Tongue (tissue), 3 donors: ENCODE measurements at places on chromosomes 1 and 21. TPM values are rescaled to one million over a fixed set of nuclear protein-coding genes. Genes with fewer than 3 reads are reported as not detected.

The OR2T6 gene
- total RNA-seq: not detected

- peak; percentile 77 for DNase-seq
Measured at GRCh38 chr1:39409055-39409816, 82.2 kb upstream of the BMP8A start.

DNA sequence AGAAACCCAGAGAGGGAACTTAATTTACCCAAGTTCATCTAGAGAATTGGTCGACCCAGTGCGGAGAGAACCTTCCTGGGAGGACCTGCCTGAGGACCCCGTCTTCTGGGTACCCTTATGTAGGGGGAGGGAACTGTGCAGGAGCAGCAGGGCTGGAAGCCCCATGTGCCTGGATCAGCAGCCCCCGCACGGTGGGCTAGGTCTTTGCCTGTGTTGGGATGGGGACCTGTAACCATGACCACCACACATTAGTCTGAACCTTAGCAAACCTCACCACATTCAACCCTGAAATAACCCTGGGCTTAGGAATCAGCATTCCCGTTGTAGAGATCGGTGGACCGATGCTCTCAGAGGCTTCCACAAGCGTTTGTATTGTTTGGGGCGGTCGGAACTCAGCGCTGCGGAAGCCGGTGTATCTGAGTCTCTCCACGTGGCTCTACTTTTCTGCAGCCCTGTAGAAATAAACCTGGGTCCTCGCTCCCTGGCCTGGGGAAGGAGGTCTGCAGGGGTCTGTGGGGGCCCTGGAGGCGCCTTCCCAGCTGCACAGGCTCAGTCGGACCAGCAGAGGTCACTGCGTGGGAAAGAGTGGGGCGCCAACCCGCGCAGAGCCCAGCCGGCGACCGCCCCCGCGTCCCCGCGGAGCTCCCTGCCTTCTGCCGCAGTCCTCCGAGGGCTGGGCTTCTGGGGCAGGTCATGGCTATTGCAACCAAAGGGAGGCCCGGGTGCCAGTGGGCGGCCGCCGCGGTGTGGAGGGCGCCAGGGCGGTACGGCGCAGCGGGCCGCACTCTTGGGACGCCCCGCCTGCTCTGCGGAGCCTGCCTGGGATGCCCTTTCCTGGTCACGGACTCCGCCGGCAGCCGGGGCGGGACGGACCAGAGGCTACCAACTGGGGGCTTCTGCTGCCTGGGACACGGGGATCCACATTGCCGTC lies 36.2 kb upstream of the KCNA10 start:
- peak; percentile 54 for DNase-seq

The CCDC27 gene
- total RNA-seq: not detected

- DNase-seq: no peak
Measured at GRCh38 chr1:229136822-229137221, 134.1 kb upstream of the RAB4A start.

- no peak for DNase-seq
Measured at GRCh38 chr1:213828867-213829266, 158.9 kb upstream of the PROX1 start.

DNA sequence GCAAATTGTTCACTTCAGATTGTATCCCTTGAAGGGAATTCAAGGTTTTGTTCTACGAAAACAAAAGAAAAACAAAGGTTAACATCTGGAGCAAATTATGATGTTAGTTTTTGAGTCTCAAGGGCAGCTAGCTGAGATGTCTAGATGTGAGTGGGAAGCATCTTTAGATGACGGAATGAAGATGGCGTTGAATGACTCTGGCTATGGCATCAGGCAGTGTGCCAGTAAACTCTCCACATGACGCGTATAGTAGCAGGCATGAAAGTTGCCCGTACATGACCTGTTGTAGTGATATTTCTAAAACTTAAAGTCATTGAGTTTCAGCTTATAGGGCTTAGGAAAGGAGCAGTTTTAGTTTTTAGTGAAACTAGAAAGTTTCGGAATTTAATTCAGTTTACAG lies 12.3 kb upstream of the SDC3 start:
- peak; percentile 41 for DNase-seq

DNA sequence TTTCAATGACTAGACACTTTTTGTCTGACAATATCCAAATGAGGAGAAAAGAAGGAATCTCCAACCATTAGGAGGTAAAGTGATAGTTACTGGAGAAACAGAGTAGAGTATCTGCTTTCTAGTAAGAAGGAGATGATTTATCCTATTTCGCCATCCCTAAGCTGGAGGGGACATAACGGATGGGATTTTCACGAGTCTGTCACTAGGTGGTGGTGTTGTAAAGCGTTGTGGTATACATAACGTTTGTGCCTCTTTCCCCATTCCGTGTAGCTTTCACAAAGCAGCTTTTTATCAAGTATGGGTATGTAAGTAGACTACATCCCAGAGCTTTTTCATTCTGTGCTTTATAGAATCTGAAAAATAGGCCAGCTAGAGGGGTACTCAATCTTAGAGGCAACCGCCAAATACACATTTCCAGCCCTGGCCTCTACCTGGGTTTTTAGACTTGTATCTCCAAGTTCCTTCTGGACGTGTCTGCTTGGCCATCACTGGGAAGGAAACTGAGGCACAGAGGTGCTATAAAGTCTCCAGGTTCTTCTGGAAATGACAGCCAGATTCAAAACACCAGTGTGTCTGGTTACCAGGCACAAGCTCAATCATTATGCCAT lies 33.3 kb upstream of the FAM3B start:
- peak; percentile 90 for DNase-seq

The PDE9A gene
- 9.8 TPM for total RNA-seq

- peak; percentile 61 for DNase-seq
Measured at GRCh38 chr1:12177999-12178441, 11.2 kb downstream of the TNFRSF1B start.

GRCh38 chr21:40049931-40050290 lies 182.7 kb downstream of the PCP4 start:
- DNase-seq: no peak

- DNase-seq: no peak
Measured at GRCh38 chr1:110982320-110982719, 18.6 kb upstream of the LRIF1 start.

The PLA2G2F gene
- total RNA-seq: not detected

The GFI1 gene
- total RNA-seq: 2.6 TPM

GRCh38 chr1:244021427-244021826 lies 29.7 kb upstream of the ZBTB18 start:
- DNase-seq: no peak

The LCE1A gene
- total RNA-seq: not detected

The PADI1 gene
- total RNA-seq: 10.3 TPM

The LCE6A gene
- not detected for total RNA-seq

The LINGO4 gene
- total RNA-seq: 0.41 TPM

GRCh38 chr1:192489047-192489446 lies 86.5 kb upstream of the RGS1 start:
- DNase-seq: peak; percentile 53

The CASQ1 gene
- total RNA-seq: 831 TPM

The SPRR2D gene
- not detected for total RNA-seq

GRCh38 chr1:42214447-42214871 lies 49.9 kb upstream of the GUCA2A start:
- peak; percentile 4 for DNase-seq

GRCh38 chr1:189185097-189185496 lies 1292.6 kb downstream of the BRINP3 start:
- DNase-seq: peak; percentile 14

GRCh38 chr1:212670882-212671281 lies 28.8 kb downstream of the BATF3 start:
- DNase-seq: no peak

The RBBP5 gene
- 20.2 TPM for total RNA-seq

DNA sequence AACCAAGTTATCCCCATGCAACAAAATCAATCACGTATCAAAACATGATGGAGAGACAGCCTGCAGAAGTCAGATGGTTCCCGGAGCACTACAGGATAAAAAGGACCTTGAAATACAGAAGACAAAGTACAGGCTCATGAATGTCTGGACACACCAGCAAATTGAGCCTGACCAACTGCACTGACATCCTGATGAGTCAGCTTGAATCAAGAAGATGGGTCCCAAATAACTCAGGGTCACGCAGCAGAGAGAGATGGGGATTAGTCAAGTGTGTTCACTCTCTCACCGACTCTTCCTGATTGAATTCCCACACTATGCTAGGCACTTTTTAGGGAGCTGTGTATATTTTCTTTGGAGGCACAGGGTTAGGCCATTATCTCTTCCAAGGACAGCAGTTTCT lies 71.1 kb upstream of the DIRAS3 start:
- no peak for DNase-seq

DNA sequence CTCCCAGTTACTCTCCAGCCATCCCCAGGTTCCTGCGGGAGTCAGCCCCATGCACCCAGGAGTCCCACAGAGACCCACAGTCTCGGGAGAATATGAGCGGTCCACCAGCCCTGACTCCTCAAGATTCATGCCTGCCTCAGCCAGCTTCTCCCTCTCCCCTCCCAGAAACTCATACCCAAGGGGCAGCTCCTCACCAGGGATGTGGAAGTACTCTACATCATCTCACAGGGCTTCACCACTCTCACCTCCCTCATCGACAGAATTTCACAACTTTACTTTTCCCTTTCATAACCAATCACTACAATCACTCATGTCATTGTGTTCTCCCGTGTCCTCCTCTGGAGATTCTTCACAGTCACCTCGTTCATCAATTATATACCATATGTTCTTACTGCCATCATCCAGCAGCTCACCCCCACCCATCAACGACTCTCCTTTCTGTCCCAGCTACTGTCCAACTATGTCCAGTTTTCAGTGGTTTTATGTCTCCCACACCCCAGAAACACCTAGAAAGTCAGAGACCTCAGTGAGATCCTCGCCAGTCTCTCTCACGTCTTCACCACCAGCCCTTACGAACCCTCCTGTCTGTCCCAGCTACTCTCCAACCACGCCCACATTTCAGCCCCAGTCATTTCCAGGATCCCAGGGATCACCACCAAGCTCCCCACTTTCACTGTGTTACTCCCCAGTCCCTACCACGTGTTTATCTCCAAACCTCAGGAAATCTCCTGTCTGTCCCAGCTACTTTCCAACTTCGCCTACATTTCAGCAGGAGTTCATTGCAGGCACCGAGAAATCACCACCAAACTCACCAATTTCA lies 1530.1 kb upstream of the TPTE start:
- DNase-seq: no peak

- peak; percentile 81 for DNase-seq
Measured at GRCh38 chr1:44270686-44271628, 57.7 kb downstream of the DMAP1 start.

GRCh38 chr1:18139198-18139981 lies 31.8 kb downstream of the IGSF21 start:
- DNase-seq: no peak

DNA sequence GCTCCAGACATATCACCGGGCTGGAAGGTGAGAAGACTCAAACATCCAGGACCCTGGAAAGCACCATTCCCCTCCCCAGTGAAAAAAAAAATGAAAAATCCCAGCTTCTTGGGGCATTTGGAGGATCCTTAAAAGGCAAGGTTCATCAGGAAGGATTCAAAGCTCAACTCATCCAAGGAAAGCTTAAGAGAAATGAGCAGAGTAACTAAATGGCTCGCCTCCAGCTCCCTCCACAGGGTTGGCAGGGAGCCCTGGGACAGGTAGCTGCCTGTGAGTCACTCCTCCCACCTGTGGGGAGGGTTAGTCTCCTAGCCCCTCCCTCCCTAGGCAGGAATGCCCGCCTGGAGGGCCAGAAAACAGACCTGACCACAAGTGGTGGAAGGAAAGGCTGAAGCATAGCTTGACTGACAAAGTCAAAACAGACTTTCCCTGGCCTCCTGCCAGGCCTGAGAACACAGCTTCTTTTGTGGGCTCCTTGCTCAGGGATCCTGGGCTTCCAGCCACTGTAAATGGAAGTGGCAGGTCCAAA lies 712 bp upstream of the LAMB3 start:
- DNase-seq: peak; percentile 92

DNA sequence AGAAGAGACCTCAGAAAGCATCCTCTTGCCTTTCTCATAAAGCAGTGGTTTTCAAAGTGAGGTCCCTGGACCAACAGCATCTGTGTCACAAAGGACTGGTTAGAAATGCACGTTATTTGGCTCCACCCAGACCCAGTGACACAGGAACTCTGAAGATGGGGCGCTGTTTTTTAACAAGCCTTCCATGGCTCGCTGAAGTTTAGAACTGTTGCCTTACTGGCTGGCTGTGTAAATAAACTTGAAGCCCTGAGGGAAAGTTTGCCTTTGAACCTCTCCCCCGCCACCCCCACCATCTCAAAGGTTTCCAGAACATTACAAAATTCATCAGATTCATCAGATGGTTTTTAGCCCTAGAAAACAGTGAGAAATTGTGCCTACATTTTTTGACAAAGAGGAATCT lies 21.8 kb upstream of the IKBKE start:
- DNase-seq: no peak

- DNase-seq: no peak
Measured at GRCh38 chr1:110211496-110212168, 1.5 kb downstream of the KCNC4 start.

GRCh38 chr1:235714205-235714897 lies 64.8 kb upstream of the GNG4 start:
- DNase-seq: peak; percentile 6

DNA sequence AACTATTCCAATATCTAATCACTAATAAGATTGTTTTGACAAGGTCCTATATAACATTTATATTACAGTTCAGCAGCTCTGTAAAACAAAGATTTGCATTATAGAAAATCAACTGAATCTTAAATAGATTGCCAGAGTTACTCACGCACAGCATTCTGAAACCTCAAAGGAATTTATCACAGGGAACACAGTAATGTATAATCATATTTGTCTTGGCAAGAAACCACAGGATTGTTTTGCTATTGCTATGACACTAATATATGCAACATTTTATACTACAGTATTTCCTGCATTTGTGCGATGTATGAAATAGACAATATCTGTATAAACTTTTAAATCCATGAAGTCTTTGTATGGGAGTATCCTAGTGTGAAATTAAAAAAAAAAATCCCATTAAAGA lies 101.4 kb downstream of the PLPPR5 start:
- DNase-seq: peak; percentile 47

DNA sequence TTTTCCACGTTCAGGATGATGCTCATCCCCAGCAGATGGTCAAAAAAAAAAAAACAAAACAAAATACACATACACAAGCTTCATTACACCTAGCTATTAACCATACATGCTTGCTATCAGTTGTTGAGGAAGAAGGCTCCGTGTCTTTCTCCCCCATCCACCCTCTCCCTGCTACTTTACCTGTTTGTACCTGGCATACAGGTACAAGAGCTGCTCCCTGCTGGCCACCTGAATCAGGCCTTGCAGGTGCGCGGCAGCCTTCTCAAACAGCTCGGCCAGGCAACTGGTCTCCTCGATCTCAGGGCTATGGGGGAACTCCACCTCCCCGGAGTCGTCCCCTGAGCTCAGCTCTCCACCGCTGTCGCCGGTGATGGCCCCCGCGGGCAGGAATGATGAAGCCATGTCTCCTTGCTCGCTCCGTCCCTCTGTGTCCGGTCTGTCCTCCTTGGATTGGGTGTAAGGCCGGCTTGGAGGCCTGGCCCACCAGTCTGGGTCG lies 464 bp downstream of the ACBD6 start:
- DNase-seq: no peak

The GSTM1 gene
- total RNA-seq: not detected

The OR2T10 gene
- not detected for total RNA-seq

The GBP4 gene
- 4.1 TPM for total RNA-seq

The CFAP141 gene
- total RNA-seq: not detected

- DNase-seq: no peak
Measured at GRCh38 chr1:192767798-192768197, 41.0 kb upstream of the RGS2 start.

GRCh38 chr1:29473161-29473855 lies 237.0 kb downstream of the PTPRU start:
- DNase-seq: no peak

GRCh38 chr1:186535388-186536133 lies 74.6 kb upstream of the PDC start:
- DNase-seq: peak; percentile 69

GRCh38 chr1:40592107-40592803 lies 60.8 kb downstream of the ZNF684 start:
- peak; percentile 45 for DNase-seq

The MANEAL gene
- total RNA-seq: 4.6 TPM

The CDK18 gene
- 7.7 TPM for total RNA-seq
